ENCODE measurements at places on chromosomes 6 and 20. TPM values are rescaled to one million over a fixed set of nuclear protein-coding genes. Genes with fewer than 3 reads are reported as not detected.

SLC24A3 gene
- total RNA-seq, result 13.5 TPM

TREML2 gene
- total RNA-seq, result not detected

DNA sequence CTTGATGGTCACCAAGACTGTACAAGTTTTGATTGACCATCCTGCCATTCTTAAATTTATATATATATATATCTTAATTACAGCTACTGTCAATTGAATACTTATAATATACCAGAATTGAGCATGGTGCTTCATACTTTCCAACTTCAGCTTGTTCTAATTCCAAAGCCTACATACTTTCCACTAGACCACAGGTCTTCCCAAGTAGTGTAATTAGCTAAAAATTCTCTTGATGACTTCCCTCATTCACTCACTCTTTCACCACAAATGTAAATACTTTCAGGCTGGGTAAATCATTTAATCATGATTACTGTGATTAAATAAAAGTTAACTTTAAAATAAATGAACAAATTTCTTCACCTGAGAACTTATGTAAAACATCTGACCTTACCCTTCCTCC, 3.4 kb downstream of the ASF1A start:
- H3K27ac ChIP-seq, result no peak overlapping the region
- no peak overlapping the region for H3K4me3 ChIP-seq
- H3K36me3 ChIP-seq, result no peaks in the 10 kb centered on the region
- peaks cover 25% of the 10 kb centered on the region for H3K4me1 ChIP-seq
- no peaks in the 10 kb centered on the region for H3K27me3 ChIP-seq

GRCh38 chr6:34144581-34145160, 1.2 kb downstream of the GRM4 start:
- H3K27me3 ChIP-seq, result peaks cover 89% of the 10 kb centered on the region
- H3K36me3 ChIP-seq, result no peaks in the 10 kb centered on the region
- no peak overlapping the region for H3K27ac ChIP-seq

DNA sequence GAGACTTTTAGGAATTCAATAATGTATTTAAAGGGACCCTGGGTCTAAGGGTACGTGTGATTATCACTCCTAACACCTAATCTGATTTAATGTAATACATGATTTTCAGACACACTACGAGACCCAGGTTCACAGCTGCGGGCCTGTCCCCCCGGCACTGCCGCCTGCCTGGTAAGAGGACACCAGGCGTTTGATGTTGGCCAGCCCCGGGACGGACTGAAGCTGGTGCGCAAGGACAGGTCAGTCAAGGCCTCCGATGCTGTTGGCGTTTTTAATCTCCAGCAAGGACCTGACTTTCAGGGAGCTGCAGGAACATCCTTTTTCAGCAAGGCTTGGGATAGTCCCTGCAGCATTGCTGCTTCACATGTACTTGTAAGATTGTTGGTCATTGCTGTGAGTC, 58.2 kb downstream of the IGF2R start:
- no peak overlapping the region for H3K4me3 ChIP-seq
- peaks cover 22% of the 10 kb centered on the region for H3K4me1 ChIP-seq
- no peak for DNase-seq
